ENCODE measurements at places on chromosomes 5 and 9. TPM values are rescaled to one million over a fixed set of nuclear protein-coding genes. Genes with fewer than 3 reads are reported as not detected.
A peak's percentile ranks its signal among the peaks of the same experiment; 100 is the strongest.

GRCh38 chr5:178589180-178590140, 733 bp downstream of the COL23A1 start:
- peak overlapping the region; percentile 59 for H3K4me3 ChIP-seq
- no peak for DNase-seq
- peaks cover 14% of the 10 kb centered on the region for H3K4me1 ChIP-seq
- no peak overlapping the region for H3K27ac ChIP-seq
- peaks cover 24% of the 10 kb centered on the region for H3K27me3 ChIP-seq

DNA sequence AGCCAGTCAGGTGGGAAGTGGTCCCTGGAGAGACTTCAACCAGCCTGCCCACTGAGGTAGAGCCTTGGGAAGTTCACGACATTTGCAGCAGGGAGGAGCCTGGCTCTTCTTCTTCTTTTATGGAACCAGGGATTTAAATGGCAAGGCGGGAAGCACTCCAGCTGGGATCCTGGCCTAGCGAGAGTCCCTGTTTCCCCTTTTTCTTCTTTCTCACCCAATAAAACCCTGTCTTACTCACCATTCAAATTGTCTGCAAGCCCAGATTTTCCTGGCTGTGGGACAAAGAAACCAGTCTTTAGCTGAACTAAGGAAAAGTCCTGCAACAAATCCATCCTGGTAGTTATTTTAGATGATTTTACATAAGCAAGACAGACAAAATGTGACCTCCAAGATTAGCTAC, 503.7 kb downstream of the CDH10 start:
- H3K36me3 ChIP-seq = no peaks in the 10 kb centered on the region
- no peaks in the 10 kb centered on the region for H3K27me3 ChIP-seq
- no peak overlapping the region for H3K27ac ChIP-seq

- peaks cover 10% of the 10 kb centered on the region for H3K4me1 ChIP-seq
- no peaks in the 10 kb centered on the region for H3K36me3 ChIP-seq
- no peaks in the 10 kb centered on the region for H3K27me3 ChIP-seq
- no peak overlapping the region for H3K4me3 ChIP-seq
- H3K27ac ChIP-seq = no peak overlapping the region
Measured at GRCh38 chr5:91223886-91224285, 159.2 kb downstream of the ARRDC3 start.

DNA sequence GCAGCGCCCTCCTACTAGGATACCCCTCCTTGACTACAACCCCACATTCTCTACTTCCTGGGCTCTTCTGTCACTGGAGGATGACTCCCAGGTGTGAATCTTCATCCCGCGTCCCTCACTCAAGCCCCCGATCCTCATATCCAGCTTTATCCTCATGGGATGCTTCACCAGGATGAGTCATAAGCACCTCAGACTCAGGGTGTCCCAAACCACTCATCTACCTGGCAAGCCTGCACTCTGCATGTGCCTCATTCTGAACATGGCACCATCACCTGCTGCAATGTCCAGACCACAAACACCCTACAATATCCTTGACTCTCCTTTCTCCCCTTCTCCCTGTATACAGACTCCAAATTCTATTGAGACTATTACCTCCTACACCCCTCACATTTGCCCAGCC, 1.5 kb upstream of the TGFBI start:
- H3K27me3 ChIP-seq = peaks cover 12% of the 10 kb centered on the region
- peaks cover 47% of the 10 kb centered on the region for H3K4me1 ChIP-seq
- H3K36me3 ChIP-seq = no peaks in the 10 kb centered on the region
- H3K27ac ChIP-seq = no peak overlapping the region
- no peak for DNase-seq

- H3K4me3 ChIP-seq = no peak overlapping the region
- peaks cover 19% of the 10 kb centered on the region for H3K4me1 ChIP-seq
- DNase-seq = no peak
- H3K36me3 ChIP-seq = peaks cover 13% of the 10 kb centered on the region
- no peak overlapping the region for H3K27ac ChIP-seq
Measured at GRCh38 chr5:139413153-139413552, 9.3 kb upstream of the SPATA24 start.

DNA sequence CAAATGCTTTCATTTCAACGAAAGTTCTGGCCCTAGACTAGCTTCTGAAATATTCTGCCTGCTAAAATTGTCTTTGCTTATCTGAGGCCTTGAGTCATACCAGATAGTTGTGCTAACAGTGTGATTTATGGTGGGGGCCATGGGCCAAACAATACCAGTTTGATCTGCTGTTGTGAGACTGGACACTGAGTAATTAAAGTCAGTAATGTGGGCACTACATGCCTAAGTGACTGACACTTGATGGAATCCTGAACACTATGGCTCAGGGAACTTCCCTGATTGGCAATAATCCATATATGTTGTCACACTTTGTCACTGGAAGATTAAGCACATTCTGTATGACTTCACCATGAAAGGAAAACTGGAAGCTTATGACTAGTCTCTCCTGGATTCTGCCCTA, 127.6 kb upstream of the CYLC2 start:
- H3K27me3 ChIP-seq = no peaks in the 10 kb centered on the region
- H3K4me3 ChIP-seq = no peak overlapping the region
- H3K27ac ChIP-seq = no peak overlapping the region
- DNase-seq = no peak

GRCh38 chr5:43427306-43427705, 15.1 kb upstream of the CCL28 start:
- H3K4me1 ChIP-seq = peaks cover 3% of the 10 kb centered on the region
- no peaks in the 10 kb centered on the region for H3K27me3 ChIP-seq
- DNase-seq = no peak

DNA sequence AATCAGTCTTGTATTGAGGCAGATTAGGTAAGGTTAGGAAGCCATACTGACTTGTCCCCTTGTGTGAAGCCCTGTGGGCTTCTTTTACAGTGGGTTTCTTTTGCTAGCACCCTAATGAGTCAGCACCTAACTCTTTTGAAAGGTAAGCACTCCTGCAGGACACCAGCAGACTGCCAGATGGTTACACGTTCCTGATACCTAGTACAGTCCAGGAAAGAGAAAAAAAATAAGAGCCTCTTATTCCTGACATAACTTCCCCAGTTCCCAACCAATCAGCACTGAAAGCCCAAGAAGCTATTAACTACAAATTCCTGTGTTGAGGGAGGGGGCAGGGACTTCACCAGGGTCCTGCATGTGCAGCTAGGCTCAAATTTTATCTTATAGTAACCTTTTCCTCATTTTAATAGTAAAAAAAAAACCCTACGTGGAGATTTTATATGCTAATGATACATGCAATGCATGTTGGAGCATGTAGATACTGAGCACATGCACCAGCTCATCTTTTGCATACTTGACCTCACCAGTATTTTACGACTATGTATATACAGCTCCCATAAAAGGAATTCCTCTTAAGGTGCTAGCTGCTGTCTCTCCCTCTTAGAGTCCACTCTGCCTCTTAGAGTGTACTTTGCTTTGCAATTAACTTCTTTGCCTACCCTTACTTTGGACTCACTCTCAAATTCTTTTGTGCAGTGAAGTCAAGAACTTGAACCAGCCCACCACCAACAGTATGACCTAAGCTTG, 84.7 kb upstream of the RORB start:
- no peaks in the 10 kb centered on the region for H3K4me1 ChIP-seq
- no peak overlapping the region for H3K27ac ChIP-seq
- H3K36me3 ChIP-seq = no peaks in the 10 kb centered on the region
- no peak overlapping the region for H3K4me3 ChIP-seq
- DNase-seq = no peak

GRCh38 chr5:33143405-33144123, 297.2 kb upstream of the TARS1 start:
- H3K27ac ChIP-seq = no peak overlapping the region
- H3K4me3 ChIP-seq = no peak overlapping the region
- no peak for DNase-seq
- no peaks in the 10 kb centered on the region for H3K4me1 ChIP-seq
- no peaks in the 10 kb centered on the region for H3K27me3 ChIP-seq

DNA sequence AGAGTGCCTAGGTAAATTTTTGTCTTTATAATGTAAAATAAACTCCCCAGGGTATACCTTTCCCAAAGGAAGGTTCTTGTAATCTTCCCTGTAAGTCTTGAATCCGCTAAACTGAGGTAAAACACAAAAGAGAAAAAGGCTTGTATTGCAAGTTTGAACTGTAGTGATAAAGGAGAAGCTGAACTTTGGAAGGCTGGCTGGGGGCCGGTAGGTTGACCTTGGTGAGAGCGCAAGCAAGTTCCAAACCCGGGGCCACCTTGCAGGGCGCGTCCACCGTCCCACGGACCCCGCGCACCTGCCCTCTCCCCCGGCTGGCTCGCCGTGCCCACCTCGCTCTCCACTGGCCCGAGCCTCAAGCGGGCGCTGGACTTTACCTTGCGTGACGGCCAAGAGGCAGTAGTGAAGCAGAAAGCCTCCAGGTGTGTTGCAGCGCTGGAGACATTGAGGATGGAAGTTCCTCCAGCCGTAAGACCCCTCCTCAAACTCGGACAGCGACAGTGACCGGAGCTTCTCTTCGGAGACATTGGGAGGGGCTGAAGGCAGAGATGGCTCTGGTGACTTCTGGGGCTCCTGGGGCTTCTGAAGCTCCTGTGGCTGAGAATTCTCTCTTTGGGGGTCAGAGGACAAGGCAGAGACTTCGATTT, 428 bp downstream of the SLCO4C1 start:
- H3K36me3 ChIP-seq = no peaks in the 10 kb centered on the region
- peaks cover 16% of the 10 kb centered on the region for H3K4me1 ChIP-seq
- peak overlapping the region; percentile 62 for H3K4me3 ChIP-seq
- H3K27ac ChIP-seq = peak overlapping the region; percentile 47
- peak; percentile 57 for DNase-seq
- H3K27me3 ChIP-seq = no peaks in the 10 kb centered on the region

DNA sequence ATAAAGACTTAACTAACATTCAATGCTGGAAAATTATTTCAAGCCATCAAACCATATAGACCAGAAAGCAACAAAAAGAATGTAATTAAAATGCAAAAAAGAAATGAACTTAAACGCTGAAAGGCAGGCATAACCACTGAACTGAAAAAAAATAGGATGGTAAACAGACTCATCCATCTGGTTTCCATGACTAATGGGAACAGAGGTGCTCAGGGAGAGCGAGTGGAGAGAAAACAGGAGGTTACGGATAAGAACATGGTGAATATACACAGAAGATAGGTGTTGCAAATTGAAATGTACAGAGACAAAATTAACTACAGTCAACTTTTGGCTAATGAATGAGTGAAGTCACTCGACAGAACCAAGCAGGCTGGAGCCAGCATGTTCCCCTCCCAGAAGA, 43.5 kb upstream of the RNF38 start:
- no peak overlapping the region for H3K27ac ChIP-seq
- no peak for DNase-seq
- no peak overlapping the region for H3K4me3 ChIP-seq

GRCh38 chr9:69937360-69937759, 106.3 kb upstream of the MAMDC2 start:
- DNase-seq = no peak
- H3K27ac ChIP-seq = no peak overlapping the region
- H3K4me3 ChIP-seq = no peak overlapping the region
- H3K4me1 ChIP-seq = no peaks in the 10 kb centered on the region
- H3K36me3 ChIP-seq = no peaks in the 10 kb centered on the region

DNA sequence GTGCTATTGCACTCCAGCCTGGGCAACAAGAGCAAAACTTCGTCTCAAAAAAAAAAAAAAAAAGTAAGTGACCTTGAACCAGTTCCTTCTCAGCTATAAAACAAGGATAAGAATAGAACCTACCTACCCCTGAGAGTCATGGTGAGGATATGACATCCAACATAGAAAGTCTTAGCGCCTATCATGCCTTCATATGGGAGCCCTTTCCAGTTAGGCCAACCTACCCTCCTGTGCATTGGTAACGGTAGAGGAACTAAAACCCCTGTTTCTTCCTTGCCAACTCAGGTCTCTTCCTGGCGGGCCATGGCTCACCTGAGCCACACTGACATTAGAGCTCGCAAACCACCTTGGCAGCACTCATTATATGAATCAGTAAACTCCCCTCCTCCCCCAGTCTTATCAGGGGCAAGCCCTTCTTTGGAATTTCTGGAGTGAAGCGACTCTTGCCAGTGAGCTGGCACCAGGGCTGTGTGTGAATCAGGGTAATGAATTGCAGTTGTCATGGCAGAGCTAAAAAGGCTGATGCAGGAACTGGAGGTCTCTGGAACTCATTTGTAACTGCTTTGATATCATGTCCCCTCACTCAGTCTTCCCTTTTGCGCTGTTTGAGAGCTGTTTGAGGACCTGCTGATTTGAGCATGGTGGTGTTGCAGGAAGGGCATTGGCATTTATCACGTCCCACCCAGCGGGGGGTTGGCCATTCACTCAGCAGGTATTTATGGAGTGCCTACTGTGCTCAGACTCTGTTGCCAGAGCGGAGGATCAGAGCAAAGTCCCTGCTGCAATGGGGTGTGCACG, 10.3 kb downstream of the WWC1 start:
- peaks cover 22% of the 10 kb centered on the region for H3K4me1 ChIP-seq
- H3K36me3 ChIP-seq = no peaks in the 10 kb centered on the region
- DNase-seq = no peak
- H3K27me3 ChIP-seq = no peaks in the 10 kb centered on the region
- H3K27ac ChIP-seq = peak overlapping the region; percentile 74
- no peak overlapping the region for H3K4me3 ChIP-seq

DNA sequence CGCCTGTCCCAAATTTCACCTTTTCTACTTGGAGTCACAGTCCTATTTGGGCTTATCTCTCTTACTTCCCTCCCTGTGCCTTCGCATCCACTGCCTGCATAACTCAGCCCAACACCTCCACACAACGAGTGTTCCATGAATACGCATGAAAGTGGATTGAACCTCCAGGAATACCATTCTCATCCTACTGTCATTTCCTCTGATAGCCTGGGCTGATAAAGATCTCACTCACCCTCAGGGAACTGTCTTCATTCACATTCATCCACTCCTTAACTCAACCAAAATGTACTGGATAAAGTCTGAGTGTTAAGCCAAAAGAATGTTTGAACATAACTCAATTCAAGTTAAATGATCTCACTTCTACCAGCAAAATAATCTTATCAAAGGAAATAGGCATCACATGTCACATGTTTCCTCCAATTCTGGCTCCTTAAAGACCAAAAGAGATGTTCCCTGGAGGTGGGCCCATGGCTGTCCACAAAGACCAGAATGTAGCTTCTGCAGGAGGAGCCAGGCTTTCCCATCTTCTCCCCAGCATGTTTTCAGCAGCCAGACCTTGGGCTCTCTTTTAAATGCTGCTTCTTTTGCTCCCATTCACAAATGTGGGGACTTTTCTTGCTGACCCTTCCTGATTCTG, 28.4 kb upstream of the TRIO start:
- H3K4me1 ChIP-seq = peaks cover 8% of the 10 kb centered on the region
- no peaks in the 10 kb centered on the region for H3K36me3 ChIP-seq
- no peak overlapping the region for H3K4me3 ChIP-seq
- no peak for DNase-seq

The APBB3 gene
- 25.1 TPM for total RNA-seq

The GBGT1 gene
- 38.5 TPM for total RNA-seq

The ANKRD31 gene
- 0.27 TPM for total RNA-seq

The CDH10 gene
- 0.35 TPM for total RNA-seq

The MZB1 gene
- 7.8 TPM for total RNA-seq

The SPINK6 gene
- not detected for total RNA-seq
